ENCODE measurements at places on chromosomes 11 and 22. TPM values are rescaled to one million over a fixed set of nuclear protein-coding genes. Genes with fewer than 3 reads are reported as not detected.
A peak's percentile ranks its signal among the peaks of the same experiment; 100 is the strongest.

GRCh38 chr22:28477556-28477955 lies 202.1 kb downstream of the TTC28 start:
- no peak for DNase-seq

DNA sequence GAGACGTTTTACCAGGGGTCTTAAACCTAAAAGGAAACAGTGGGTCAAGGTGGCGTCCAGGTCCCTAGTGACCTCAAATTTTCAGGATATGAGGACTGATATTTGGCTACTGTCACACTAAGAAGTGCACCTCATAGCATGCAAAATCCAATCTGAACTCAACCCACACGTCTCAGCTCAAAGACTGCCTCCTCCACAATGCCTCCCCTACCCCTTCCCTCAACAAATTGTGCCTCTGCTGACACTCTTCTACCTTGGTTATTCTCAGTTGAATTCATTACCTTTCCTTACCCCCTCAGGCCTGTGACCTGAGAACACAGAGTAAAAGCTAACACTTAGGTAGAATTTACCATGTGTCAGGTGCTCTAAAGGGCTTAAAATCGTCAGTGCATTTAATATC lies 12.4 kb upstream of the LIPT2 start:
- no peak for DNase-seq

The SAA4 gene
- total RNA-seq, result not detected

DNA sequence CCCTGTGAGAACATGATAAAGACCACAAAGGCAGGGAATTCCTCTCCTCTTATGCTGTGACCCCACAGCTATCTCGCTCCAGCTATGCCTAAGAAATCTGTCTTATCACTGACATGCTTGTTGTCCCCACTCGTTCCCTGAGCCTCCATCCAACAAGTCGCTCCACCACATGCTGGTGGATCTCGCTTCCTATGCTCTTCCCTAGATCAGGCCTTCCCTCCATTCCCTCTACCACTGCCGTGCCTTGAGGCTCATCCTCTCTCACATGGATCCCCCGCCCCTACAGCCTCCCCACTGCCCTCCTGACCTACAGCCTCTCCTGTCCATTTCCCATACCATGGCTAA lies 1.4 kb upstream of the DGAT2 start:
- no peak for DNase-seq

The DDTL gene
- 0.20 TPM for total RNA-seq

The RNF26 gene
- 6.6 TPM for total RNA-seq

- peak; percentile 79 for DNase-seq
These were observed at the start of gene OSBP2 for GRCh38 chr22:30694640-30695350. TSS of gene OSBP2 (plus strand) at chr22:30694874. CDS start at chr22:30694910, 36 bp downstream.

The SLC6A5 gene
- total RNA-seq, result 56.9 TPM

The SLC22A6 gene
- 340 TPM for total RNA-seq

DNA sequence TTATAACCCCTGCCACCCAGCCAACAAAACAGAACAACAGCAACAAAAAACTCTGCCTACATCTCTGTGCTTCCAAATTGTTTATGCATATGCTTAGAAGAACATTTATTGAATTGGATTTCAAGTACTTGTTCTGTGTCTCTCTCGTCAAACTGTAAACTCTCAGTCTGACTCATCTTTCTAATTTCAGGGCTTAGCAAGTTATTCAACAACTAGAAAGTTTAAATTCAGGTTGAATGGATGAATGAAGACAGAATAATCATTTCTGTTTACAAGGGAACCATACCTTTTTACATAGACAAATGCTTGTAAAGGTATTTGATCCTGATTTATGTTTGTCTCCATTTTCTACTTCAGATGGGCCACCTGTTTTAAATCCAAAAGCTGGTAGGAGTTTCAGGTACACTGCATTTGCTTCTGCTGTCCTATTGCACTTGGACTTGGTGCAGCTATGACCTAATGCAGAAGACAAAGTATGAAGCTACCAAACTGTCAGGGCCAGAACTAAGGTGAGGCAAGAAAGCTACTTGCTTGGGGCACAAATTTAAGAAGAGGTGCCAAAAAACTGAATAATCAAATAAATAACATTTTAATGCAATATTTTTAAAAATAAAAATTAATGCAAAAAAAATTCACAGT lies 1.6 kb upstream of the FBXO3 start:
- DNase-seq, result no peak

DNA sequence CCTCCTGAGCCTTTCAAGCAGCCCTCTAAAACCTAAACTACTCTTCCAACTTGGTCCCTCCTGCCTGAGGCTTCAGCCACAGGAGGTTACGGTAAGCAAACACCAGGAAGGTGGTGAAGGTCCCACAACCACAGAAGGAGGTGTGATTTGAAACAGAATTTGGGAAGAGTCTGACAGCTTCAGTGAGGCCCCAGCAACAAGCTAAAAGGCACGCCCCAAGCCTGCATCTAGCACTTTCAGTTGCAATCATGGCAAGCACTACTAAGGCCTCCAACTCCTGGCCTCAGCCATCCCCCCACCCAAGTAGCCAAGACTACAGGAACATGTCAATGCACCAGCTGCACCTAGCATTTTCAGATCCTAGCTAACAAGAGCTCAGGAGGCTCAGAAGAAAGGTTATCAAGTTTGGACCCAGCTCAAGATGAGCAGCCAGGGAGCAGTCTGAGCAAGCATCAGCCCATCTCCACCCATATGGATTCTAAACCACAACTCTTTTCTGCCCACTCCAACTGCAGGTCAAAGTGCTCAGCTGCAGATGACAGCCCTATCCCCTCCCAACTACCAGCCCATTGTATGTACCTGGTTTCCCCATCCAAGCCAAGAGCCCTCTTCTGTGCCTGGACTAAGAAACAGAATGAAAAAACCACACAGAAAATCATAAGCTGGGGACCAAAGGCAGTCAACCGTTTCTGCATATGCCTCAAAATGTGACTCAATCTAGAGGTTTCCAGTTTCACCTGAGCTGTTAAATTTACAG lies 10.4 kb upstream of the AHNAK start:
- DNase-seq, result no peak

DNA sequence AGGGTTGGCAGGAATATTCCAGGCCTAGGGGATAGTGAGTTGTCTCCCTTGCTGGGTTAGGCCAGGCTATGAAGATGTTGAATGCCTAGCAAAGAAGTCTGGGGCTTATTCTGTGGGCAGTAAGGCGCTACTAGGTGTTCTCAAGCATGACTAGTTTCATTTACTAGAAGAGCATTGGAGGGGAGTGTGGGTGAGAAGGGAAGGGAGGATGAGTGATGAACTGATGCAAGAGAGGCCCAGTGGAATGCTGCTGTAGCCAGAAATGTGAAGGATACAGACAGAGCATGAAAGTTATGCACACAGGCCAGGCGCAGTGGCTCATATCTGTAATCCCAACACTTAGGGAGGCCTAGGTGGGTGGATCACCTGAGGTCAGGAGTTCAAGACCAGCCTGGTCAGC lies 33.5 kb downstream of the POU2F3 start:
- no peak for DNase-seq

DNA sequence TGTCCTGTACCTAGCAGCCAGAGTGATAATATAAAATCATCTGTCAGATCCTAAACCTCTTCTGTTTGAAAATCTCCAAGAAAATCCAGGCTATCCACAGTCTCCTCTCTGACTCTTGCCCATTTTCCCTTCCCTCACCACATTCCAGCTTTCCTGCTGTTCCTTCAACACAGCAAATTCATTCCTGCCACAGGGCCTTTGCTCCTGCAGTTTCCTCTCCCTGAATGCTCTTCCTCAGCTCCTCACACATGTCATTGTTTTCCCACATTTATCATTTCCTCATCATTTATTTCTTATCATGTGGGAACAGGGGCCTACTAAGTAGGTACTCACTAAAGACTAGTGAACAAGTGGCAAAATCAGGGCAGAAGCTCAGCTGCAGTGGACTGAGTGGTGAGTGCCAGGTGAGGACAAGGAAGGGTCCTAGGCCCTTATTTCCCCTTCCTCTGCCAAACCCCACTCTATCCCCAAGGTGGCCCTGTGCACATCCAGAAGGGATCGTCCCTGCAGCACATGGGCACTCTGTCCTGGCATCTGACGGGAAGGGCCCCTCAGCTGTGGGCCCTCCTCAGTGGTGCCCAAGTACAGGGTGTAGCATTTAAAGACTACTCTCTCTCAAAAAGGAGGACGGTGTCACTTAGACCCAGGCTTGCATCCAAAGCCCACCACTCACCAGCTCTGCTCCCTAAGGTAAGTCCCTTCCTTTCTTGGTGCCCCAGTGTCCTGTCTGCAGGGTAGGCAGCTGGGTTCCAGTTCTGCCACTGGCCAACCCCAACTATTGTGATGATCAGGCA lies 2.0 kb downstream of the LRRC32 start:
- no peak for DNase-seq

DNA sequence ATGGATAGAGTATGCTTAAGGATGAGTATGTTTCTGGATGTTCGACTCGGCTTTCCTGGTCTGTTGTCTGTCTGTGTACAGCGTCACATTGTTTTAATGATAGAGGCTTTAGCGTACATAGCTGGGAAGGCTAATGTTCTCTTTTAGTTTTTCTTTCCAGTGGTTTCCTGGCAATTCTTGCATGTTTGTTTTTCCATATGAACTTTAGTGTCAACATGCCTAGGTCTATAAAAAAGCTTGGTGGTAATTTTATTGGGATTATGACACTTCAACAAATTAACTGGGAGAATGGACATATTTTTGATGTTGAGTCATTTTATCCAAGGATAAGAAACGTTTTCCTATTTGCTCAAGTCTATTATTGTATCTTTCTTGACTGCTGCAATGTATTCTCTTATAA lies 17.6 kb downstream of the F2 start:
- no peak for DNase-seq

- DNase-seq, result no peak
These were observed 15.2 kb downstream of the SERPINH1 start for GRCh38 chr11:75577207-75577606.

The SCN2B gene
- total RNA-seq, result 12.6 TPM

The TMEM86A gene
- 6.6 TPM for total RNA-seq

DNA sequence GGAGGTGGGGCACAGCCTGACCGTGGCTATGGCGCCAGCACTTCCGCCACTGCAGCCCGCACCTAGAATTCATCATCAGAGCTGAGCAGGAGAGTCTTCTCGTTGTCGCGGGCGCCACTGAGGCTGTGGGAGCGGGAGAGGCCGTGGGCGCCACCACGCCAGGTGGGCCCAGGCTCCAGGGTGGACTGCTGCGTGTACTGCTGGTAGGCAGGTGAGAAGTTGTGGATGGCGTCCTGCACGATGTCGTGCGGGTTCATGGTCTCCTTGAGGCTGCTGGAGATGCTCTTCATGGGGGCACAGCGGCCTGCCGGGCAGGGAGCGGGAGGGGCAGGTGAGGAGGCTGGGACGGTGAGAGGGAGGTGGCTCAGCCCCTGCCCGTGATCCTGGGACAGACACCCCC lies 19.6 kb downstream of the MAFF start:
- DNase-seq, result no peak

DNA sequence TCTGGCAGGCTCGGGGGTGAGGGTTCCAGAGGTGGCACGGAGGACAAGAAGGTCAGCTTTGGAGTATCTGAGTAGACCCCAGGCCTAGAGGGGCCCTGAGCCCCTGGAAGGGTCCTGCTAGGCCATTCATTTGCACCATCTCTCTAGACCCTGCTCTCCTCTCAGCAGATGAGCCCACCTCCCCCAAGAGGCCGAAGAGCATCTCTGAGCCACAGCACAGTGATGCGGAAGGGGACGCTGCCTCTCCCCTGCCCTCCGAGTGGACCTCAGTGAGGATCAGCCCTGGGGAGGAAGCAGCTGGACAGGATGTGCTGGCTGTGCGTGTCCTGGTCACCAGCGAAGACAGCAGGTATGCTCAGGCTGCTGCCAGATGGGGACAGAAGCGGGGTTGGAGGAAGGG lies 101.6 kb upstream of the PARVA start:
- DNase-seq, result no peak

DNA sequence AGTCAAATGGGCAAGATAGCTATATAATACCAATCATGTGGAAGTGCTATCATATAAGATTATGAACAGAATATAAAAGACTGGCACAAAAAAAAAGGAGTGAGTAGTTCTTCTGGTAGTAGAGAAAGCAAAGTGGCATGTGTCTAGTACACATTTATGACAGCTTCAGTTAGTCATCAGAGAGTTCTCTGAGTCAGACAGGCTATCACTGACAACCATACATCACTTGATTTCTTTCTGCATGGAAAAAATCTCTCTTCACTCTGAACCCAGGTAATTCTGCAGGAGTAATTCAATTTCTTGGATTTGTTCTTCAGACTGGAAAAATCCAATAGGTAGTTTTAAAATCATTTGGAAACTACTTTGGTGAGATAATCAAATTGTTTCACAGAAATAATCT lies 286.8 kb upstream of the ANO3 start:
- DNase-seq, result no peak

The DEUP1 gene
- 0.20 TPM for total RNA-seq

The GRIK4 gene
- total RNA-seq, result 5.2 TPM

Measured in spinal cord (tissue), 10 donors.